Stimulated activated CD8-positive, alpha-beta memory T cell treated with anti-CD3 and anti-CD28 coated beads, Interleukin-15, amount 100 ng/mL, for 24 hours (primary cell): ENCODE measurements at places on chromosomes 7 and 10.

- DNase-seq = no peak
Measured at GRCh38 chr7:137996386-137996851, 5.5 kb downstream of the CREB3L2 start.

DNA sequence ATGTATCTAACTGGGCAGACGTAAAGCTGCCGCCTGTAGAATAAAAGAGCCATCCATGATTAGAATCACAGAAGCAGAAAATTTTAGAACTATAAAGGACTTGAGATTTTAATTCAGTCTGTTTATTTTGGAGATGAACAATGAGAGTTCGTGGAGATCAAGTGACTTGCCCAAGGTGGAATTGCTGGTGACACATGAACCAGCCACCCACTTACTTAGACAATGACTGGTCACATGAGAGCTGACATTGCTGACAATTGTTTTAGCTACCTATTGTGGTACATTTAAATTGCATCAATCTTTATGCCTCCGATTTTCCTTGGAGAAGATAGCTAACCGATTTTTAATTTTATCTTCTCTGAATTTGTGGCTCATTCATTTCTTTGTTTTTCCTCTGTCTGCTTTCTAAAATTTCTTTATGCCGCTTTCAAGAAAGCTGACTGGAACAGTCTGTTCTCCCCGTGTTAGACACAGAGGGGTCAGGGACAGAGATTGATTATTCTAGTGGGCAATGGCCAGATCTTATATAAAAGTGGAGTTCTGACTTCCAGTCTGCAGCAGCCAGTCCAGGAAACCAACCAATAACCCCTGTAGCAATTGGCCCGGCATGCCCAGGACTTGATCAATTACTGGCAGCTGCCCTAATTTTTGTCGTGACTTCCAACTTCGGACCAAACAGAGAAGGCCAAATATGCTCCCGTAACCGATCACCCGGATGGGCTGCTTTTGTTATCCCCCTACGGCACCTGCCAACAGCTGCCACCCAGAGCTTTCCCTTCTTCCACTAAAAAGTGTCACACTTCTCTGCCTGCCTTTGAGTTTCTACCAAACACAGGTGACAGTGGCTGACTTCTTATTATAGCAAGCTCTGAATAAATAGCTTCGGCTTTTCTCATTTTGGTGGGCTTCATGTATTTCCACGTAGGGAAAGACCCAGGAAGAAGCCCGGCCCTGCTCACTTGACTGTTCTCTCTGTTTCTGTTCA lies 241.6 kb downstream of the CAMK1D start:
- no peak for DNase-seq

DNA sequence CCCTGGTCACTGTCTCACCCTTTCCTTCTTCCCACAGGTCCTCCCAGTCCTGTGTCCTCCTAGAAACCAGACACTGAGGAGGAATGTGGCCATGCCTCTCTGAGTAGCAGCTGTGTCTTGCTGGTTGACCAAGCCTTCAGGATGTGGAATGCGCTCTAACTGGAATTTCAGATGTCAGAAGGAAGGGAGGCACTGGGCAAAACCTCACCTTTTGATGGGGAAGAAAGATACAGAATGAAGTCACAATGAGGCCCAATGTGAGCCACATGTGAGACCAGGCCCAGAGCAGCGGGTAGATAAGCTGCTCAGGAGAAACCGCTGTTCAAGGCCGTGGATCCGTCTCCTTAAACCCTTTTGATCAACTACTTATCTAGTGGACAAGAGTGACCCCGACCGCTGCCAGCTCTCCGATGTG lies 54.8 kb upstream of the ECHDC3 start:
- DNase-seq = no peak

GRCh38 chr7:24129597-24129996 lies 154.4 kb upstream of the NPY start:
- DNase-seq = no peak

- DNase-seq = no peak
Measured at GRCh38 chr7:2109251-2109872, 123.4 kb downstream of the MAD1L1 start.

DNA sequence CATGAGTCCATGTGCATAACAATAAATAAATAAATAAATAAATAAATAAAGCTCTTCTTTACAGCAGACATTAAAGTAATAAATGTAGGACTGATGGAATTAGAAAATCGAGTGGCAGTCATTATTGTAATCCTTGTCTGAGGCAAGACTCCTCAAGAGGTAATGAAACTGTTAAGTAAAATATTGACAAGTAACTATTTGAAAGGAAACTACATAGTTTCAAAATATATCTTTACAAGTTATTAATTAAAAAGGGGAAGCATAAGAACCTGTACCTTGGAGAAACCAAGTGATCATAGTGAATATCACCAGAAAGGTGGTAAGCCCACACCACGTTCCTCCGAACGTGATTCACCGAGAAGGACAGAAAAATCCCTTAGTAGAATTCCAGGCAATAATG lies 285.6 kb upstream of the SORCS1 start:
- DNase-seq = no peak

GRCh38 chr7:98802781-98803110 lies 67.1 kb downstream of the TMEM130 start:
- no peak for DNase-seq

DNA sequence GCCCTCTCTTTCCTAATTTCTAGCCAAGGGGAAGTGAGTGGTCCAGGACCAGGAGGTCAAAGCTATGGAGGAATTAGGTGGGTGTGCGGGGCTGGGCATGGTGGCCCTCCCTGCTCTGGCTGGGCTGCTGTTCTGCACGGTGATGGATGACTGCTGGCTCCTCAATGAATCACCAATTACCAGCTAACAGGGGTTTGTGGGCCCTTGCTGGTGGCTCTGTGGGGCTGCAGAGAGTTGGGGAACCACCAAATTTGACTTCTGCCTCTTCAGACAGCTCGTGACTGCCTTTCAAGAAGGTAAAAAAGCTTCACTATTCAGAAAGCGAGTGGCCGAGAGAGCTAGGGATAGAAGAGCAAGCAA lies 35.0 kb upstream of the HABP2 start:
- no peak for DNase-seq

DNA sequence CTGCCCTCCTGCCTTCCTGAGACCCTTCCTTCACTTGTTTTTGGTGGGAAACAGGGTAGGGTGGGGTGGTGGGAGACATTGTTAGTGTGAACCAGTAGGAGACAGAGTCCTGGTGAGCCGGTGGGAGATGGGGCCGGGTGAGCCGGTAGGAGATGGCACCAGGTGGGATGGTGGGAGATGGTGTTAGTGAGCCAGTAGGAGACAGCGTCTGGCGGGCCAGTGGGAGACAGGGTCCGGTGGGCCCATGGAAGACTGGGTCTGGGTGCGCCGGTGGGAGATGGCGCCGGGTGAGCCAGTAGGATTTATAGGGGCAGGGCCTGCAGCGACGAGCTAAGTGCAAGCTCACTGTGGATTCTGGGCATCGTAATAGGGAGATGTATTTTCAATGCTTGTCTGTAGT lies 116.8 kb downstream of the TRRAP start:
- DNase-seq = no peak

GRCh38 chr7:35007768-35008167 lies 29.5 kb downstream of the DPY19L1 start:
- no peak for DNase-seq

DNA sequence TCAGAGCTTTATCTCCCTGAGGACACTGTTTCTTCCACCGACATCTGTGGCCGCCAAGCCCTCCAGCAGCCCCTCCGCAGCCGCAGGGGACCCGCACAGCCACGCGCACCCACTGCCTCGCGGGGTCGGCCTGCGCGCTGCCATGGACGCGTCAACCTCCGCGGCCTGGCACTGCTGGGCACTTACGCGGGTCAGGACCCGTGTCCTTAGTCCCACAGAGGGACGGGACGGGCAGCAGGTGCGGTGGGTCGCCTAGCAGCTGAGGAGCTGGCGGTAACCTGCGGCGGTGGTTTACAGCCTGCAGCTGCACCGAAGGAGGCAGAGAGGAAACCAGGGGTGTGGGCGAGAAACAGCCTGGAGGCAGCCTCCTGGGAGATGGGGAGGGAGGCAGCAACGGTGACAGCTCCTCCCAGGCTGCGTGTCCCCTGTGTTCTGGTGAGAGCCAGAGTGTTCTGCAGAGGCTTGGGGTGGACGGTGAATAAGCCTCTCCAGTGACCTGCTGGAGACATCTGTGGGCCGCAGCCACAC lies 61.3 kb downstream of the SEC61G start:
- DNase-seq = no peak

DNA sequence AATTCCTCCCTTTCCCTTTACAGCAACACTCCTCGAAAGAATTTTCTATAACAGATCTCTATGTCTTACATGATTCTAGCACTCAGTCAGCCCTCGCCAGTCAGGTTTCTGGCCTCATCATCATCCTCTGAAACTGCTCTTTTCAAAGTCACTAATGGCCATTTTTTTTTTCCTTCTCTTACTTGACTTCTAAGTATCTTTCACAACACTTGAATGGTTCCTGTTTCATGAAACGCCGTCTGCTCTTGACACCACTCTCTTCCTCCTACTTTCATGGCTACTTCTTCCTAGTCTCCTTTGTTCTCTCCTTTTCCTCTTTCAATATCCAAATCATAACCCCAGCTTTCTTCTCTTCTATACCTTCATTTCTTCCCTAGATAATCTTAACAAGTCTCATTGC lies 100.5 kb upstream of the NRP1 start:
- no peak for DNase-seq

DNA sequence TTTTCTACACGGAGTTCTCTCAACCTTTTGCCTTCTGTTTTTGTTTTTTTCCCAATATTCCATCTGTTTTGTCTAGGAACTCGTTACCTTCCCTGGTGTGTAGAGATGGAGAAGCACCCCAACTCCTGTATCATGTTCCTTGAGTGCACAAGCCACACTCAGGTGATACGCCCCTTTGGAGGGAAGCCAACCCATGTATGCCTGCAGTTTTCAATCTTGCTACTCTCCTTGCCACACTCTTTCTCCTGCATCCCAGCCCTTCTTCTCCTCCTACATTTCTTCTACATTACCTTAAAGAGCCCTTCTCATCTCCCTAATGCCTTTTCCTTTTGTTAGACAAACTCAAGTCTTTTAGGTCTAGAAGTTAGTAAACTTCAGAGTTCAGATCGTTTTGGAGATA lies 10.2 kb upstream of the SP4 start:
- no peak for DNase-seq

DNA sequence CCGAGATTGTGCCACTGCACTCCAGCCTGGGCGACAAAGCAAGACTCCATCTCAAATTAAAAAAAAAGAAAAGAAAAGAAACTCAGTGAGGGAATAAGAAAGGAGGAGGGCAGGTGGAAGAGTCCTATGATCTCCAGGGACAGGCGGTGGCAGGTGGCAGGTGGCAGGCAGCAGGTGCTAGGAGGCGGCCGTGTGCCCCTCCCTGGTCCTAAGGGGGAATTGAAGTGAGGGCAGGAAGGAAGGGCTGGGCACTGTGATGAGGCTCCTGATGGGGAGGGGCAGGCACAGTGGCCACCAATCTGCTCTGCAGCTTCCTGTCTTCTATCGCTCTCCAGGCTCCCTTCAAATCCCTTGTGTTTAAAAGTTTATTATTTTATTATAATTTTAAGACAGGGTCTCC lies 41.2 kb upstream of the UBE3C start:
- no peak for DNase-seq

GRCh38 chr10:99996671-99997648 lies 12.8 kb downstream of the DNMBP start:
- no peak for DNase-seq

- DNase-seq = no peak
Measured at GRCh38 chr10:50324680-50325393, 73.5 kb upstream of the ASAH2 start.

DNA sequence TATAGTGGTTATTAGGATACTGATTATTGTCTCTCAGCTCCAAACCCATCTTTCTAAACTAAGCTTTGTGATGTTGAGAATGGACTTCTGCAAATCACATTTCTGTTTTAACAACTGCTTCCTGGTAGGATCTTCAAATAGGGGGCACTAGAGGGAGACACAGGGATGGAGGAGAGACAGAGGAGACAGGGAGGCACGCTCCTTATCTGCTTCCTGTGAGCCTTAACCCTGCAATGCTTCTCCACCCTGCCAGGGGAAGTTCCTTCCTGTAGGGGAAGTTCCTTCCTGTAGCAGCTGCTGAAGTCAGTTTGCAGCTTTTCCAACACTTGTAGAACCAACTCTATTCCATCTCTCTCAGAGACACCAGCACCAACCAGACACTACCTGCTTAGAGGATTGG lies 847.2 kb downstream of the CCSER2 start:
- DNase-seq = no peak

- DNase-seq = no peak
Measured at GRCh38 chr7:134962270-134962780, 24.0 kb upstream of the AGBL3 start.

GRCh38 chr10:109902992-109903947 lies 20.0 kb downstream of the XPNPEP1 start:
- no peak for DNase-seq

DNA sequence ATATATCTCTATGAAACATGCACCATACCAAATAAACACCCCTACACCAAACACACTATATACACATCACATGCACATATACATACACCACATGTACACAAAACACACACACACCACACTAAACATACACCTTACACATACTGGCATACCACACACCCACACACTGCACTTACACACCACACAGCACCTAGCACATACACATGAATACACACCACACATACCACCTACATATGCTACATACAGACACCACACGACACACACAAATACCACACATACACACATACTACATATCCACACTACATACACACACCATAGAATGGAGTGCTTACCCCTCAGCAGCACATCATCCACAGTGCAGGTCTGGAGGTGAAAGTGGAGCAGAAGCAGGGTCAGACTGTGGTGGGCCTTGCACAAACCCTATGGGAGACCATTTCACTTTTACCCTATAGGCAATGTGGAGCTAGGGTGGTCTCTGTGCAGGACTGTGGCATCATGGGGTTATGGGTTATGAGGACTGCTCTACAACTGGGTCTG lies 64.6 kb downstream of the WDFY4 start:
- no peak for DNase-seq

DNA sequence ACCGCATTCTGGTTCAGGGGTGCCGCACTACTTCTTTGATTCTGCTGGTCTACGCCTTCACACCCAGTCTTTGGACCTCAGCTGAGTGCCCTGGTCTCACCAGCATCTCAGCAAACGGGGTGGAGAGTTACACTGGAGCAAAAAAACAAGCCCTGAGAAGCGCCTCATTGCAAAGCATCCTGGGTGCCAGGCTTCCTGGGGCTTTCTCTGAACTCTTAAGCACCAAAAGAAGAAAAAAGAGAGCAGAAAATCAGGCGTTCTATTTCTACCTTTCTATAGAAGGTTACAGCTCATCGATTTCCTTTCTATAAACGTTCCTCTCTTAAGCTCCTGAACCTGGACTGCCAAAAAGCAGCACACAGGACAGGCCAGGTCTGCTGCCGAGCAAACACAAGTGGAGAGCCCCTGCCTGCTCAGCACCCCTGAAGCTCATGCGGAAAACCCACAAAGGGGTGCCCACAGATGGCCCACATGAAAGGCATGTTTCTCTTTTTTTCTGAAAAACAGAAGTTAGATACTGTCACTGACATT lies 217.9 kb downstream of the SFMBT2 start:
- peak; percentile 17 for DNase-seq

- no peak for DNase-seq
Measured at GRCh38 chr7:17292843-17293242, 5.6 kb upstream of the AHR start.
